Activated naive CD4-positive, alpha-beta T cell (primary cell): ENCODE measurements at places on chromosomes 6 and 20.

- DNase-seq, result no peak
Measured at GRCh38 chr6:146874278-146875018, 275.7 kb downstream of the ADGB start.

DNA sequence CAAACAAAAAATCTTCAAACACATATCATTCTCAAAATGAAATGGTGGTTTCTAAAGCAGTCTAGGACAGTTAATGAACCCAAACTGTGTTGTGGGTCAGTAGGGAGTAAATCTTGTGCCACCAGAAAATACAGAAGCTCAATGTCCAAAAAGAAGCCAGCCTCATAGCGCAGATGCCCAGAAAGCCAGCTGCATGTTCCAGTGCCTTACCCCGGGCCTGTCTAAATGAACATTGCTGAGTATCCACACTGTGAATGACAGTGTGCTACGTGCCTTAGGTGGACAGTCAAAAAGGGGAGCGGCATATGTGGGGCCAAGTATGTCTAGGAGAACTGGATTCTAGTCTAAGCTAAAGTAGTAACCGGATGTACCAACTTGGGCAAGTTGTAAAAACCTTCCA is 10.9 kb downstream of the FYN start:
- no peak for DNase-seq

DNA sequence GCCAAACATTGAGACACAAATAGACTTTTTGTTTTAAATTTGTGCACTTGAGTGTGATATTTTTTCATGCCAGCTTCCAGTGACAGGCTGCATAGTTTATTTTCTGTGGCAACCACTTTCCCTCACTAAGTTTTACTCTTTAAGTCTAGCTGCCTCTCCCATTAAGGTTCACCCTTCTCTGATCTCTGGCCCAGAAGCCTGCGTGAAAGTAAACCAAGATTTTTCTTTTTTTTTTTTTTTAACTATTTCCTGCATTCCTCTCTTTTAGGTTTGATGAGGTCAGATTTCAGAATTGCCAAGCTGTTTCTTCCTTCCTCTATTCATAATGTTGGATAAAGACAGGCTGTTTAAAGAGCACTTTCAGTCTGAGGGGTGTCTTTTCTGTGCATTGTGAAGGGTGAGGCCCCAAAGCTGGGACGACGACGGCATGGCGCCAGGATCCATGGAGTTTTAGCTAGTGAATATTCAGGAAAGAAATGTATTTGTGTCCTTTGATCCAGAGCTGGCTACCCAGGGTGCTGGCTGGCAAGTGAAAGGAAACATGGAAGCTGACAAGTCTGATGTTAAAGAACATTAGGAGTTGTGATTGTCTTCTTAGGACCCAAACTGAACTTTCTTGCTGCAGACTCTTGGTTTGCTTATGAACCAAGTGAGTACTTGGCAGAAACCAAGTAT is 50.7 kb downstream of the DOK5 start:
- no peak for DNase-seq

- DNase-seq, result no peak
Measured at GRCh38 chr6:122779667-122780066, at the start of gene FABP7. Gene FABP7 (plus strand): TSS chr6:122779716. CDS start chr6:122779795, 79 bp downstream.

DNA sequence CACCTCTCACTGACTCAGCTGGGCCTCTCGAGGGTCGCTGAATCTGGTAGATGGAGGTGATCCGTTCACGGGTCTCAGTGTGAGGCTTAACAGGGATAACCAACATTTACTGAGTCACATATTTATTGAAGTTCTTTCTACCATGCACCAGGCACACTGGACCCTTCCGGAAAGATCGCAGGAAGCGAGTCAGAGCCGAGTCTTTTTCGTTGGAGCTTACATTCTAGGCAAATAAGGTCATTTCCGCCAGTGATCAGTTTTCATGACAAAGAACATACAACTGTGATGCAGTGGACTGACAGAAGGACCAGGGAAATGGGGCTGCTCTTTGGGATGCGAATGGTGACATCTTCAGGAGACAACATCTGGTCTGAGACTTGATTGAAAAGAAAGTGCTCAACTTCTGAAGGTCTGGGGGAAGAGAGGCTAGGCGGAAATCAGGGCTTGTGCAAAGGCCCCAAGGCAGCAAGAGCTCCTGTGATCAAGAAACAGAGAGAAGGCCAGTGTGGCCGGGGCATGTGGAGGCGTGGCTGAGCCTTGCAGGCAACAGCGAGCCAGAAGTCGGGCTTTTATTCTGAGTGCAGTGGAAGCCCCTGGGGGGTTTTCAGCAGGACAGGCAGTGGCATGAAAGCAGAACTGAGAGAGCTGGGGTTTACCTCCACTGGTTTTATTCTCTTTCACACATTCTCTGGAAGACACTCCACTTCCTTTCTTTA is 56.7 kb downstream of the APCDD1L start:
- DNase-seq, result no peak

GRCh38 chr6:160395187-160395586 is 47.0 kb downstream of the SLC22A3 start:
- no peak for DNase-seq

DNA sequence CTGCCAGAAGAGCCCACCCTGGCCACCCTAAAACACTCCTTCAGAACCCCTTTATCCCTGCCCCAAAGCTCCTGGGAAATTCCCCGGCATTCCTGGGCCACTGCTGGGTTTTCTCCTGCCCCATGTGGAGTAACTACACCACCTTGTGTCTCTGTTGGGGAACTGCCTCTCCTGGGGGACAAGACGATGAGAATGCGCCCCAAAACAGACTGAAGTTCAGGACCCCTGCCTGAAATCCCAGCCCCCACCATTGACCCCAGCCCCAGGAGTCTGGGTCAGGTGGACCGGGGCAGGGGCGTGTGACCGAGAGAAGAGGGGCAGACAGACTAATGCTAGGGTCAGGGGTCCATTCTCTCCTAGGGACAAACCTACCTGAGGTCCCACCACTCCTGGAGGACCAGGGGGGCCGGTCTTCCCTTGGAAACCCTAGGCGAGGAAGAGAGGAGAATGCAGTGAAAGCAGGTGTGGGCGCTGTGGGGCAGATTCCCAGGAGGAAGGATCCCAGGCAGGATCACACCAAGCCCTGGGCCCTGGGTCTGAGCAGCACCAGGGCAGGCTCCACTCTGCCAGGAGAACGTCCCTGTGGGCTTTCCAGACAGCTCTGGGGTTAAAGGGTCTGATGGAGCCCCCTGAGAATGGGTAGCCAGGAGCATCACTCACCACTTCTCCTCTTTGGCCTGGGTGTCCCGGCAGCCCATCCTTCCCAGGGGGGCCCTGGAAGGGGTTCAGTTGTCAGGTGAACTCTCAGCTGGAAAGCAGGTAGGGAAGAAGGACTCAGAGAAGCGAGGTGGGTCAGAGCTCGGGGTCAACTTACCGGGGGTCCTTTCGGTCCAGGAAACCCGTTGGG is 19.4 kb downstream of the COL11A2 start:
- no peak for DNase-seq

- DNase-seq, result no peak
Measured at GRCh38 chr20:13567663-13568062, 71.1 kb downstream of the TASP1 start.

GRCh38 chr6:19415605-19416326 is 421.4 kb upstream of the ID4 start:
- no peak for DNase-seq

DNA sequence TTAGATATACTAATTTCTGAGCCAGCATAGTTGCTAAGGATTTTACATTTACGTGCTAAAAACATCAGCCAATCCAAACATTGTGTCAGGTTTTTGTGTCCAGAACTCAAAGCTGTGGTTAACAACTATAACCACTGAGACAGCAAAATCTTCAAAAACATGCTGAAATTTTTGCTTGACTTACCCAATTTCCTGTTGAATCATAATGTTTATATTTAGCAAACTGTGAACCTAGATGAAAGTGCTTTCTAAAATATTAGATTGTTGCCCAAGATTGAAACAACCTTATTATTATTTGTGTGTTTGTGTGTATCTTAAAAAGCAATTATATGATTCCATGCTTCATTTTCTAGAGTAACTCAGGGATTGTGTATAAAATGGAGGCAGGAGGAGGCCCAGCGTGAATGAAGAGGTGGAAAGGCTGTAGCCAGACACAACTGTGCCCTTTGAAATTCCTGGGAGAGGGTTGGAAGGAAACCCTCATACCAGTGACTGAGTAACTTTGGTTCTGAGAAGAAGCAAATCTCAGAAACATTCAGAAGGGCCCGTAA is 48.0 kb downstream of the ARMC2 start:
- no peak for DNase-seq

GRCh38 chr20:5463007-5463686 is 146.4 kb upstream of the PROKR2 start:
- no peak for DNase-seq

DNA sequence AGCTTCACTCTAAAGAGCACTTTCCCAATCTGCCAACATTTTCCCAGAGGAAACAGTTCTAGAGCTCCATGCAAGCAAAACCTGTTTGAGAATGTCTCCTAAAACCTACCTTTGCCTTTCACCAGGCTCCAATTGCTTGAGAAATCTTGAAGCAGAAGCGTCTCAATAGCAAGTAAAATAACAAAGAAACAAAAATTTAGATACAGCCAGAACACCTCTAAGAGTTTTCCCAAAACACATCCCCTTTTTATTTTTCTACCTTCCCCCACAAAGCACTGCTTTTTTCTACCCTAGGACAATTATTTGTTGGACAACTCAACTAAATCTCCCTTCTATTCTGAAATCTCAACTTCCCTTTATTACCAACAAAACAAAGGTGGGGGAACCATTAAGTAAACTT is 3.6 kb downstream of the VGLL2 start:
- DNase-seq, result no peak

GRCh38 chr20:22533823-22534751 is 50.3 kb downstream of the FOXA2 start:
- no peak for DNase-seq

DNA sequence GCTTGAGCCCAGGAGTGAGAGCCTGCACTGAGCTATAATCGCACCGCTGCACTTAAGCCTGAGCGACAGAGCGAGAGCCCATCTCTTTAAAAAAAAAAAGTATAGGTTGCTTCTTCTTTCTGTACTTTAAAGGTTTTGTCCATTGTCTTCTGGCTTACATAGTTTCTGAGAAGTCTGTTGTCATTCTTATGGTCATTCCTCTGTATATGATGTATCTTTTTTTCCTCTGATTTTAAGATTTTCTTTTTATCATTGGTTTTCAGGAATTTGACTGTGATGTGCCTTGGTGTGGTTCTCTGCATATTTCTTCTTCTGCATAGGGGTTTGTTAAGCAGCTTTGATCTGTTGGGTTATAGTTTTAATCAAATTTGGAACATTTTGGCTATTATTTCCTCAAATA is 29.1 kb downstream of the QRSL1 start:
- no peak for DNase-seq

DNA sequence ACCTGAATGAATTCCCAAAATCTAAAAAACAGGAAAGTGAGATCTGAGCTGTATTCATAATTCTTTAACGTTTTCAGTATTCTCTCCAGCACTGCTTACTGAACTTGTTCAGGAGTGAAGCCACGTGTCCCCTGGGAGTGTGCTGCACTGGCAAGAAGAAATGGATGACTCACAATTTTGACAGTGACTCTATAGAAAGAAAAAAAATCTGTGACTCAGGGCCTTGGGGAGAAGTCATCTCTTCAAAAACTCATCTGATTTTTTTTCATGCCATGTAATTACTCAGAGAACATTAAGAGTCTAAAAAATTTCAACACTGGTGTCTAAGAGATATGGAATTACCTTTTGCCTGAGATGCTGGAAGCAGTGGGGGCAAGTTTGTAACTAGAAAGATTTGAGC is 39.7 kb downstream of the ANKEF1 start:
- DNase-seq, result no peak

DNA sequence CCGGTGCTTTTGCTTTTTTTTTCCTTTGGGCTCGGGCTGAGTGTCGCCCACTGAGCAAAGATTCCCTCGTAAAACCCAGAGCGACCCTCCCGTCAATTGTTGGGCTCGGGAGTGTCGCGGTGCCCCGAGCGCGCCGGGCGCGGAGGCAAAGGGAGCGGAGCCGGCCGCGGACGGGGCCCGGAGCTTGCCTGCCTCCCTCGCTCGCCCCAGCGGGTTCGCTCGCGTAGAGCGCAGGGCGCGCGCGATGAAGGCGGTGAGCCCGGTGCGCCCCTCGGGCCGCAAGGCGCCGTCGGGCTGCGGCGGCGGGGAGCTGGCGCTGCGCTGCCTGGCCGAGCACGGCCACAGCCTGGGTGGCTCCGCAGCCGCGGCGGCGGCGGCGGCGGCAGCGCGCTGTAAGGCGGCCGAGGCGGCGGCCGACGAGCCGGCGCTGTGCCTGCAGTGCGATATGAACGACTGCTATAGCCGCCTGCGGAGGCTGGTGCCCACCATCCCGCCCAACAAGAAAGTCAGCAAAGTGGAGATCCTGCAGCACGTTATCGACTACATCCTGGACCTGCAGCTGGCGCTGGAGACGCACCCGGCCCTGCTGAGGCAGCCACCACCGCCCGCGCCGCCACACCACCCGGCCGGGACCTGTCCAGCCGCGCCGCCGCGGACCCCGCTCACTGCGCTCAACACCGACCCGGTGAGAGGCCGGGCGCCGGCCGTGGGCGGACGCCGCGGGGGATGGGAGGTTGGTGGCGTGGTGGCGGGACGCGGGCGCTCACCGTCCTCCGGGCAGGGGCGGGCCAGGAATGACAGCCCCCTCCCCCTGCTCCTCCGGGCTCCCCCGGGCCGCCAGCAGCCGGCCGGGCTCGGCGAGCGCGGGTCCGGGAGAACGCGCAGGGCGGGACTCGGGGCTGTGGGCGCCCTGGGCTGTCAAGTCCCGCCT is 606 bp downstream of the ID4 start:
- no peak for DNase-seq

- no peak for DNase-seq
Measured at GRCh38 chr20:23399568-23400241, 21.6 kb downstream of the NAPB start.

- DNase-seq, result no peak
Measured at GRCh38 chr6:152022303-152022702, 214.8 kb downstream of the ESR1 start.

DNA sequence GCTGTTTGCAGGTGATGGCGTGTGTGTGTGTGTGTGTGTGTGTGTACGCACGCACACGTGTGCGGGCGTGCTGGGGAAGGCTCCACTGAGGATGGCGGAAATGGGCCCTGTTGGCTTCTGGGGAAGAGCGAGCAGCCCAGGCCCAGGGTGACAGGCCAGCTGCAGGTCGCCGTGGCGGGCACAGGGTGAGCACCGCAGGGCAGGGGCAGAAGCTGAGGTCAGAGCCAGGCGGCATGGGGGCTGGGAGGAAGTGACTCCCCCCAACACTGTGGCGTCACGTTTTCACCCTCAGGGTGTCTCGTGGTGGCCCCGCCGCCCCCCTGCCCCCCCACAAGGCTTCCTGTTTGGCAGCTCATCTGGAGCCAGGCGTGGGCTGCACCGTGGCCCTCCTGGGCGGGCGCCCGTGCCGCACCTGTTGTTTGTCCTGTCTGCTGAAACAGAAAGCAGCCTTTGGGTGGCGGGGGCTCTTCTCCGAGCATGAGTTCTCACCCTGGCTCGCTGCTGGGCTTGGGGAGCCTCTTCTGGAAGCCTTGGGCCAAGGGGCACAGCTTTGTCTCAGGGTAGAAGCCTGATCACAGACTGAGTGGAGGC is 7.1 kb downstream of the RBM38 start:
- DNase-seq, result peak; percentile 92
